Myocyte (in vitro differentiated cells): ENCODE measurements at places on chromosomes 7 and 10.

- no peak for DNase-seq
Measured at GRCh38 chr7:2986561-2986960, 57.1 kb downstream of the CARD11 start.

DNA sequence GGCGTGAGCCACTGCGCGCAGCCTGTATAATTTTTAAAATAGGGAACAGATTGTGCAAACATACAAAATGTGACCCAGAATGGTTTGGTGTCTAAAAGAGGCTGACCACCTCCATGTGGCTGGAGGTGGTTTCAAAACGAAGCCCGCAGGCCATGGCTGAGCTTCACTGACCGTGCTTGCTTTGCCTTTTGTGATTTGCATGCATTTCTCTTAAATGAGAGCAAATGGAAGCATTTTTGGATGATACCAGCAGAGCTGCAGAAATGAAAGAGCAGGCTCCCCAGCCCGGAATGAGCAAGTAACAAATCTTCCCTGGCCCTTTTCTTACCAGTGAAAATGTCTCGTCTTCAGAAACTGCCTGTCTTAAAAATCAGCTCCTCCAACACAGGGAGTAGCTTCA is 239.9 kb downstream of the CAMK1D start:
- no peak for DNase-seq

DNA sequence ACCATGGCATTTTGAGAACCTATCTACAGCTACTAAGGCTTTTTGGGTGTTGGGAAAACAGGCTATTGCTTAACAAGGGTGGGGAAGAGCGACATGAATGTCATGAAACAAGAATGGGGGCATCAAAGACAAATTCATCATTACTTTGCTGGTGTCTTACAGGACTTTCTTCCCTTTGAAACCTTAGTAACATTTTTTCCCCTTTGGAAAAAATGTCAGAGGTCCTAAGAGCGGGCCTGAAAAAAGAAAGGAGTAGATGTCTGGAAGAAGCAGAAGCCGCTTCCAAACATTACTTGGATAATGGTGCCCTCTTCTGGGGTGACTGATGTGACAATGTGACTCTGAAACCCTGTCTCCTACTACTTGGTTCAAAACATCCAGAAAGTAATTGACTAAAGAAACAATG is 3.8 kb upstream of the DDX50 start:
- DNase-seq = peak; percentile 85

DNA sequence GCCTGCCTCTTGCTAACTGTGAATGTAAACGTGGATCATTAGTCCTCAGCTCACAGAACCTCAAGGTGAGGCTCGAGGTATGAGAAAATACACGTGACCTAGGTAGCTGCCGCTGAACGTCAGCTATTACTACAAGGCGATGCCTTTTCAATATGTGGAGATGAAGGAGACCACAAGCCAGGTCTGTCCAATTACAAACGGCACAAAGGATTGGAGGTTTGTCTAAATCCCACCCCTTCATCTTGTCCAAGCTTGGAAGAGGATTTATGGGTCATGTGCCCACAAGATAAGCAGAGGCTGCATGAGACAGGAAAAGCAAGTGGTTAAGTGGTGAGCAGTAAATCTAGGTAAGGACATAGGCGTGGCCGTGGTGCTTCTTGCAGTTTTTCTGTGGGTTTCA is 3.4 kb downstream of the H2BK1 start:
- DNase-seq = no peak

GRCh38 chr7:158239290-158239981 is 348.2 kb downstream of the PTPRN2 start:
- DNase-seq = no peak

DNA sequence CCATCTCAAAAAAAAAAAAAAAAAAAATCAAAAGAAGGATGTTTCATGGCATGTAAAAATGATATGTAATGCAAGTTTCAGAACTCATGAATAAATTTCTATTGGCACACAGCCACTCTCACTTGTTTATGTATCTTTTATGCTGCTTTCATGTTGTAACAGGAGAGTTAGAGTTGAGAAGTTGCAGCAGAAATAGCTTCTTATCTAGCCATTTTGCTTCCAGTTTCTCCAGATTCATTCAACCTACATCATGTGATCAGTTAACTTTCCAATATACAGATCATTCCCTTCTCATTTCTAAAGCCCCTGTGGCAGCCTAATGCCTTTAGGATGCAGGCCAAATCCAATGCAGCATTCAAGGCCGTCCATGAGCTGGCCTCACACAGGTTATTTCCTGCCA is 30.4 kb downstream of the ZNF786 start:
- no peak for DNase-seq

GRCh38 chr7:71558806-71559613 is 427.1 kb downstream of the GALNT17 start:
- peak; percentile 11 for DNase-seq
